GM06990 (cell line): ENCODE measurements at places on chromosomes 4 and X.

GRCh38 chrX:10855845-10856244 lies 235.5 kb upstream of the MID1 start:
- no peak for DNase-seq

GRCh38 chrX:40506201-40506985 lies 74.4 kb upstream of the ATP6AP2 start:
- DNase-seq = no peak

DNA sequence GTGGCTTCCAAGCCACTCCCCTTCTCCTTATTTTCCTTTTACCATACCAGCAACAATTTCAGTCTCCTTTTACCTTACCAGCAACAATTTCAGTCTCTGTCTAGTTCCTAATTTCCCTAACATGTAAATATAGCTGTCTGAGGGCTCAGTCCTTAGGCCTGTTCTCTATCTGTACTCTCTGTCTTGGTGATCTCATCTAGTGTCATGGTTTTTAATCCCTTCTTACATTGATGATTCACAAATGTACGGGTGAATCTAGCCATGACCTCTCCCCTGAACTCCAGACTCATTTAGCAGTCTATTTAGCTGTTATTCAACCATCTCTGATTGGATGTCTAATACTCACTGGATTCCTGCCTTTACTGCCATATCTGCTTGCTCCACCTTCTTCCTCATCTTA lies 7.2 kb downstream of the IL15 start:
- DNase-seq = no peak

DNA sequence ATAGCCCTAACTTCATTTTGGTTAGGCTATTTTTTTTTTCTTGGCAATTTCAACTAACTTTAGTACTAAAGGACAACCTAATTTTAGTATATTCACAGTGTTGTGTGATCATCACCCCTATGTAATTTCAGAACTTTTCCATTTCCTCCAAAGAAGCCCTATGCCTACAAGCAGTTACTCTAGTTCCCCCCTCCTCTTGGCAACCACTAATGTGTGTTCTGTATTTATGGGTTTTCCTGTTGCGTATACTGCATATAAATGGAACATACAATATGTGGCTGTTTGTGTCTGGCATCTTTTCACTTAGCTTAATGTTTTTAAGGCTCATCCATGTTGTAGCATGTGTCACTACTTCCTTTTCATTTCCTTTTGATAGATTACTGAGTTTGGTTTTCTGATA lies 57.6 kb downstream of the N4BP2 start:
- DNase-seq = no peak

DNA sequence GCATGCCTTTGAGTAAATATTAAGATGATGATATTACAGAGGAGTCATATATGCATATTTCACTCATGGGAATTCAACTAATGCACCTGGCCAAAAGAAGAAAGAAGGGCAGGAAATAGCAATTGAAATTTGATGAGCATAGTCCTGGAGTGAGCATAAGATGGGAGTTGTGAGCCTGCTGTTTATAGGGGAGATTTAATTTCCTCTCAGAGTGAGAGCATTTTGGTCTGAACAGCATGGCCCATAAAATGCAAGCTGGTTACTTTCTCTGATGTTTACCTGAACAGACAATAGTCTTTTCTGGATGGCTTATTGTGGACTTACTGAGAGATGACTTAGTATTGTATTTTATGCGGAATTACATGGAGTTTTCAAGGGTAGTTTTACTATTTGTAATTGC lies 53.6 kb downstream of the FHIP1A start:
- DNase-seq = no peak

DNA sequence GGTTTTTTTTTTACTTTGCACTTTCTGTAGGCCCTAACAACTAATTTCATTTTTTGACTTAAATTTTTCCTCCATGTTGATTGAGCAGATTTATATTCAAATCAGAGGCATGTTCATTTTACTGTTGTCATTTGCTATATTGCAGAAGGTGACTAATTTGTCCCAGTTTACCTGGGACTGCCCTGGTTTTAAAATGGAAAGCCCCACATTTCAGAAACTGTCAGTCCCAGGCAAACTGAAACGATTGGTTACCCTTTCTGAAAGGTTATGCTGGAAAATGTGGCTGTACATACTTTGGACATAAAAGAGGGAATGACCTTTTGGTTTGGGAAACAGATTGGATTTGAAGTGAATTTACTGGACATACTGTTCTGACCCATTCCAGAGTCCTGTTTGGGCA lies 160.0 kb downstream of the SPCS3 start:
- DNase-seq = no peak

- DNase-seq = no peak
These were observed 144.4 kb downstream of the GLUD2 start for GRCh38 chrX:121191779-121192178.
